ENCODE measurements at places on chromosomes 5 and 9.

- DNase-seq: peak; percentile 69
Observed at GRCh38 chr9:123865226-123866000, 64.5 kb downstream of the DENND1A start.

GRCh38 chr5:153794327-153794726, 244.4 kb downstream of the FAM114A2 start:
- no peak for DNase-seq

DNA sequence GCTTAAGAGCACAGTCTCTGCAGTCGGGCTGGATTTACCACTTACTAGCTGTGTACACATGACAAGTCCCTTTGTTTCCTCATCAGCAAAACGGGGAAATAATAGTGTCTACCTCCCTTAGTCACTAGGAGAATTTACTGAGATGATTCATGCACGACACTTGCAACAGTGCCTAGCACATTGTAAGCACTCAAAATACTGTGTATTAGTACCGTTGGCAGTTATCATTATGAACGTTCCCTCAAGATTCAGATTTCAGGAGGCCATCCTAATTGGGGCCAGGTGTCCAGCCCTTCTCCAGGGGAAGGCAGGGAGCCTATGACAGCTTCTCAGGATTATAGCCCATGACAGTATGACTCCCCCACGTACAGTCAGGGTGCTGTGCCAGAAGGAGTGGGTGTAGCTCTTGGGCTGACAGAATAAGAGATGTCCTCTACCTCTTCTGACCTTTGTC, 164.3 kb downstream of the DOCK2 start:
- DNase-seq: peak; percentile 95

DNA sequence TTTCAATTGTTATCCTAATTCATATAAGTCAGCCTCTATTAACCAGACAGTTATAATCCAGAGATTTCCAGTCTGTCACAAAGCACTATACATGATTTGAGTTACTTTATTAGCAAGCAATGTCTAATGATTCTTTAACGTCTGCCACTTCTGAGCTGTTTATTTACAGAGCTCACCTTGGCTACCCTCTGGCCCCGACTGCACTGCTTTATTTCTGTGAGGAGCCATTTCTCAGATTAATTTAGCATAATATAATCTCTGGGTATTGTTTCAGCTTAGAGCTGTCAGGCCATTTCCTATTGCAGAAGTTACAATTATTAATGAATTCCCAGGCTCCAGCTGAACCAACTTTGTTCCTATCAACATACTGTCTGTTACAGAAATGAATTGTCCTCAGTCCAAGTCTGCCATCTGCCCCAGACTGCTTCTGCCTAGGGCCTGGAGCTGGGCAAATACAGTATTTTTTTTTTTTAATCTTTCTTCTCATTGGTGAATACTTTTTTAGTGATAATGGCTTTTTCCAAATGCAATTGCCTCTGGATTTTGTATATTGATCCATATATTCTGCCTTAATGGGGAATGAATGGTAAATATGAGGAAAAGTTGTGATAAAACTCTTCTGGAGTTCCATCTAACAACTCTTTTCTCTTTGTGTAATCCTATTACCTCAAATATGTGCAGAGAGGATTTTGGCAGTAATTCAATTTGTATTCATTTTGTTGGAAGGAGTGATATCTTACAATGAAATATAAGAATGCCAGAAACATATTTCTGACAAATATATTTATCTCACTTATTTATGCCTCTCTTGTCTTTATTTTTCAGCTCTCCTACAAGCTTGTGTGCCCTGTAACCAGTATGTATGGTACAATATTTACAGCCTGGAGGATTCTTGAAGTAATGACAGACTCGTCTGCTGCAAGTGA, 104.7 kb downstream of the FOCAD start:
- no peak for DNase-seq

DNA sequence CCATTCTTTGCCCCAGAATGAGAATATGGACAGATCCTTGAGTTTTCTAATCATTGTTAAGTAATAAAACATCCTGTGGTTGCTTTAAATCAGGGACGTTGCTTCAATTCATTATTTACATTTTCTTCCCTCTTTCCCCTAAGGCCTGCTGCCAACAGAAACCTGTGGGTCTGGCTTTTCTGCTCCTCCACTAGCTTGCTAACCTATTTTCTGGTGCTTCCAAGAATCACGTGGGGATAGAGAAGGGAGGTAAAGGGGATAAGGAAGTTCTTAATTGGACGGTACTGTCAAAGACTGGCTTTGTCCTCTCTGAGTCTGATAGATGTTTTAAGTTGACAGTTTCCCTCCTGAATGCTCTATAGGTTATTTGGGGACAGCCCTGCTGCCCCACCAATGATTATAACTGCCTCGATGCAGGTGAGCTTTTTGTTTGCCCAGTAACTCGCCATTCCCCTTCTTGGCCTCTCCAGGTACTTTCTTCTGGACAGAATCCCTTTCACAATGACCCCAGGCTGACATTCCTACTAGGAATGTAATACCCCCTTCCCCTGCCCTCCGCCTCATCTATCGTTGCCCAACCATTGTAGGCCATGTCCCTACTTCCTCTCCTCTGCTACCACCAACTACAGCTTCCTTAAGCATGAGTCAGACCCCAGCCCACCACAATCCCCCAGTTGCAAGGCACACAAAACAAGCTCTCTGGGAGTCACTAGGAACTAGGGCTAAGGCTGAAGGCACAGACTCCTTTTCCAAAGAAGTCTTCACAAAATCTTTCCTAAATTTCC, 19.9 kb upstream of the CPEB4 start:
- DNase-seq: peak; percentile 68

- DNase-seq: no peak
Observed at GRCh38 chr9:120891245-120891883, 14.4 kb upstream of the PHF19 start.

DNA sequence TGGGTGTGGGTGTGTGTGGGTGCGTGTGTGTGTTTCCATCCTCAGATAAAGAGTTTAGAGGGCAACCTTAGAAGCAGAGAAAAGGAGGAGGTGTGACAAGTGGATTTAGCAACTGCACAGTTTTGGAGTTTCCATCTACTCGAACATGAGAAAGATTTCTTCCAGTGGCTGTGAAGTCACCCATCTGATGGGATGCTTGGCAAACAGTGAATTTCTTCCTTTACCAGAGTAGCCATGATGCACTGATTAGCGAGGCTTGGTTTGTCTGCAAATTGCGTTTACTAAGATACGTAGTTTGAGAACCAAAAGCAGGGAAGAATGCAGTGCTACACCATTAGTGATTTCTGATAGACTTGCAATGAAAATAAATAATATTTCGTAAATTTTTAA, 791 bp upstream of the STARD4 start:
- DNase-seq: peak; percentile 93

DNA sequence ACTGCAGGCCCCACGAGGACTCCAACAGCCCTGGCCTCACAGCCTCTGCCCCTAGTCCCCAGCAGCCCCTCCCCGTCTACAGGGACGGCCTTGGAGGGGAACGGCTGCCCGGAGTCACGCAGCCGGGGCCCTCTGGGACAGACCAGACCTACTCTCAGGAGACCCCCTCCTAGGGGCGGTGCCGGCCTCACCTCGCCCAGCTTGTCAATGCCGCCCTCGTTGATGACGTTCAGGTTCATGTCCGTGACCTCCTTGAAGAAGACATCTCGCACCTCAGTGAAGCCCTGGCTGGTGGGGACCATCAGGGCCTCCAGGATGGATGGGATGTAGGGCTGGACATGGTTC, 58.6 kb downstream of the LRSAM1 start:
- DNase-seq: no peak

GRCh38 chr9:99319048-99319447, 97.0 kb downstream of the SEC61B start:
- no peak for DNase-seq

DNA sequence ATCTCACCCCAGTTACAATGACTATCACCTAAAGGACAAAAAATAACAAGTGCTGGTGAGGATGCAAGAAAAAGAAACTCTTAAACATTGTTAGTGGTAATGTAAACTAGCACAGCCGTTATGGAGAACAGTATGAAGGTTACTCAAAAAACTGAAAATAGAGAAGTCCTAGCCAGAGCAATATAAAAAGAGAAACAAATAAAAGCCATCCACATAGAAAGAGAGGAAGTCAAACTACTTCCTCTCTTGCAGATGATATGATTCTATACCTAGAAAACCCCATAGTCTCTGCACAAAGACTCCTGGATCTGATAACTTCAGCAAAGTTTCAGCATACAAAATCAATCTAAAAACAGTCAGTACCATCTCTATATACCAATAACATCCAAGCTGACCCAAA, 221.5 kb upstream of the FAM174A start:
- DNase-seq: peak; percentile 63

- DNase-seq: peak; percentile 70
Observed at GRCh38 chr9:128733256-128733655, 9.3 kb upstream of the ZDHHC12 start.

DNA sequence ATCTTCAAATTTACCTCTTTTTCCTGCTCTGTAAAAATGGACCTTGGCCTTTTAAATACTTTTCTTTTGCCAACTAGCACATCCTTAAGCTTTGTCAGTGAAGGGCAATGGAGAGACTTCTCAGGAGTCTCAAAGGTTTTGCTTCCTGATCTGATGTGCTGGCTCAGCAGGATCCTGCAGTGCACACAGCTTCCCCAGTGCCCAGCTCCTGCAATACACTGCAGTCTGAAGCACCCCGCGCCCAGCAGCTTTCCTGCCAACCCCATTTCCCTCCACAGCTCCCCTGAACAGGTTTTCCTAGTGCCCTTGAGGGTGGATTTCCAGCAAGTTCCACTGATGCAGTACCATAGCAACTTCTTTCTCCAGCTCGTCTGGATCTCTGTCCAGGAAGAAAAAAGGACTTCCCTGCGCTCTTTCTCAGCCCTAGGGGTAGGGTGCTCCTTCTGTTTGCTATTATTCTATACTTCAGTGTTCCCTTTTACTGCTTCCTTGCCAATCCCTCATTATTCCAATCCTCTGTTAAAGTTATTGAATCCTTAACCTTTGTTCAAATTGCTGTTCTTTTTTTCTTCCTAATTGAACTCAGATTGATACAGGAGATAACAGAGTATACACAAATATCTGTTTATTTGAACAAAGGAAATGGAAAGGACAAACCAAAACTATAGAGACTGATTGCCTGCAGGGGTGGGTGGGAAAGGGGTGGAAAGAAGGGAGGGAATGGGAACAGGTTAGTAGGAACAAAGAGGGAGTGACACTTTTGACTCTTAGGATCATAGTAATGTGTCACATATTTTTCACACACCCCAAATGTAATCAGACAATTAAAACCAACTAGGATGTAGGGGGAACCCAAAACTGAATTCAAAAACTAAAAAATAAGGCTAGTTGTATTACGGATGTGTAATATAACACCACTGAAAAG, 8.5 kb downstream of the SNAPC3 start:
- peak; percentile 47 for DNase-seq

- no peak for DNase-seq
Observed at GRCh38 chr5:53902296-53902907, 342.0 kb downstream of the NDUFS4 start.

DNA sequence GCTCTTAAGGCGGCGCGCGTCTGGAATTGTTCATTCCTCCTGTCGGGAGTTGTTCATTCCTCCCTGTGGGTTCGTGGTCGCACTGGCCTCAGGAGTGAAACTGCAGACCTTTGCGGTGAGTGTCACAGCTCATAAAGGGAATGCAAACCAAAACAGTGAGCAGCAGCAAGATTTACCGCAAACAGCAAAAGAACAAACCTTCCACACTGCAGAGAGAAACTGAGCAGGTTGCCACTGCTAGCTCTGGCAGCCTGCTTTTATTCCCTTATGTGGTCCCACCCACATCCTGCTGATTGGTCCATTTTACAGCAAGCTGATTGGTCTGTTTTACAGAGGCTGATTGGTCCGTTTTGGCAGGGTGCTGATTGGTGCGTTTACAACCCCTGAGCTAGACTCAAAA, 1365.3 kb upstream of the WWC1 start:
- no peak for DNase-seq

GRCh38 chr5:95134326-95134725, 150.6 kb downstream of the MCTP1 start:
- DNase-seq: no peak

DNA sequence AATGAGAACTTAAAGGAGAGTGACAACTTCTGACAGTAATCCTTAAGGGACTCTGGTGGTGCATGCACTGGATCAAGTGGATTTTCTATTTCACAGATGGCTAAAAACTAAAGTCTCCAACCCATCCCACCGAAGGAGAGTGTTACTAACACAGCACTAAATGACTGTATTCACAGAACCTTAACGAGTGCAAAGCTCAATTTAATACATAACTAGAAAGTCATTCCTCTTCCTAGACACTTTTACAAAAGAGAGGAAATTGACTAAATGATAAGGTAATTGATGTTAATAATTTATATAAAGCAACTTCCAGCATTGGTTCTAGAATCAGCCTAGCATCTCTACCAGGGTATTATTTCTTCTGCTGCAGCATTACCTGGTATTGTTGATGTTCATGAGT, 189.8 kb downstream of the ADAMTS12 start:
- no peak for DNase-seq

GRCh38 chr5:96530901-96531300, 97.9 kb upstream of the PCSK1 start:
- DNase-seq: no peak

GRCh38 chr9:80134487-80134886, 562.7 kb downstream of the TLE4 start:
- no peak for DNase-seq

DNA sequence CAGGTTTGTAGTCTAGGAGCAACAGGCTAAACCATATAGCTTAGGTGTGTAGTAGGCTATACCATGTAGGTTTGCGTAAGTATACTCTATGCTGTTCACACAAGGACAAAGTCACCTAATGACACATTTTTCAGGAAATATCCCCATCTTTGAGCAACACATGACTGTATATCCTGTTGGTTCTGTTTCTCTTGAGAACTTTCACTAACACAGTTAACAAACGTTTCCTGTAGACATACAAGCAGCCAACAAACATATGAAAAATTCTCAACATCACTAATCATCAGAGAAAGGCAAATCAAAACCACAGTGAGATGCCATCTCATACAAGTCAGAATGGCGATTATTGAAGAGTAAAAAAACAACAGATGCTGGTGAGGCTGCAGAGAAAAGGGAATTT, 68.2 kb downstream of the NR2F1-AS1 start:
- DNase-seq: no peak

DNA sequence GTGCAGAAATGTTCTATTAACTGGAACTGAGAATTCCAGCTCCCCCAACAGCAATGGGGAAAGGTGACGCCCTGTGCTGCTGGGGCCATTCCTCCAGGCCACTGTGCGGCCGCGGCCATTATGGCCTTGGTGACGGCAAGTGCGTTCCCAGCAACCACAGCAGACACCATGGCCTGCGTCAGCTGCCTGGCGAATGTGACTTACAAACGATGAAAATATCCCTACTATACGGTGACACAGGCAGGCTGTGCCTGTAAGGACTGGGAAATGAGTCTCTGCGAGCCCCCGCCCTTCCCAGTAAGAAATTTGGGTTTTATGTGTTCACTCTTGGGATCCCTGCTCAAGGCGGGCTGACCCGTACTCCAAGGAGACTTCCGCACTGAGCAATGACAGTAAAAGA, 20.6 kb downstream of the CLPTM1L start:
- DNase-seq: no peak

DNA sequence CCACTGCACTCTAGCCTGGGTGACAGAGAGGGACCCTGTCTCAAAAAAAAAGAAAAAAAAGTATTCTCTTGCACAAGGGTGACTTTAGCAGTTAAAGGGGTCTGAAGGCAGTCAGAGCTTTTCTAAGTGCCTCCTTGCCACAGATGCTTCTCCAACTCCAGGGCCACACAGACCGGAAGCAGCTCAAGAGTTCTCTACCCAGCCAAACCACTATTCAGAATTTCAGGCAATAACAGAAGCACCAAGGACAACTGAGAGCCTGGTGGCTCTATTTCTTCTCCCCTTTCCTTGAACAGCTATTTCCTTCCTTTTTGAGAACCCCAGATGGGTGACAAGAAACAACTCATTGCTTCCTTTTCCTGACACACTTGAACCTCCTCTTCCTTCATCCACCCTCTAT, 2.2 kb downstream of the FAM219A start:
- no peak for DNase-seq
